ENCODE measurements at places on chromosomes 7 and 10.

- no peak for DNase-seq
These were observed 76.0 kb downstream of the TMEM270 start for GRCh38 chr7:73936967-73937366.

- DNase-seq, result no peak
These were observed 83.7 kb downstream of the VPS50 start for GRCh38 chr7:93315896-93316295.

DNA sequence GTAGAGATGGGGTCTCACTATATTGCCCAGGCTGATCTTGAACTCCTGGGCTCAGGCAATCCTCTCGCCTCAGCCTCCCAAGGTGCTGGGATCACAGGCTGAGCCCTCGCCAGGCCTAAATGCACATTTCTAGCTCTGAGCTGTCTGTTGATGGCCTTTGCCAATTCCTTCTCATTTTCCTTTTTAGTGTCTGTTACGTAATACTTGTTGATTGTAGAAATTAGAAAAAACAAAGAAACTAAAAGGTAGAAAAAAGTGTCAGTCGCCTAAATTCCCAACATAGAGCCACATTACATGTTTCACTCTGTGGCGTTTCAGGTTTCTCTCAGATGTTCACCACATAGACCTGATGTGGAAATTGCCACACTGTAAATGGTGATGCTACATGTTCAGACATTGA, 44.0 kb upstream of the RASGEF1A start:
- no peak for DNase-seq

GRCh38 chr7:80139236-80139635, 4.6 kb downstream of the GNAI1 start:
- no peak for DNase-seq

GRCh38 chr10:58704671-58705141, 192.0 kb downstream of the BICC1 start:
- peak; percentile 69 for DNase-seq

DNA sequence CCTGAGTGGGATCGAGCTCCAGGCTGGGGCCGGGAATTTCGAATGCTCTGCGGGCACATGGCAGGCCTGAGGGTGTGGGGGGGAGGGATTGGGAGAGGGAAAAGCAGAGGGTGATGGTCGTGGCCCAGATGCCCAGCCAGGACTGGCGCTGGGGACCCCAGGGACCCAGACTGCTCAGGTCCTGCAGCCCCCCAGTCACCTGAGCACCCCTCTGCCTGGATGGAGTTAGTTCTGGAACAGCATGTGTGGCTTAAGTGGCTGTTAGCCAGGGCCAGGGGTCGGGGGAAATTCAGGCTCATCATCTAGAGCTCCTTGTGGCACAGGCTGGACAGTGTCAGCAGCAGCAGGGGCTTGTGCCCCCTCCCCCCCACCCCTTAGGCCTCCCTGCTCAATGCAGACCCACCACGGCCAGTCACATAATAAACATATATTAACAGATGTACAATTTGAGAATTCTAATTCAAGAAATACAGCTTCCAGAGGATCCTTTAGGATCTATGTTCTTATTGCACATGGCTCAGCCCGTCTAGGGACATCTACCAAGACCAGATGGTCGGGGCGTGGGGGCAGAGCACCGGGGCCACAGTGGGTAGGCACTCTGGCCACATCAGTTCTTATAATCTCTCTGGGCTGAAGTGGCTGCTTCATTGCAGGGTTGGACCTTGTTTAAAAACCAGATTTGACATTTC, 22.2 kb downstream of the DNAJB12 start:
- DNase-seq, result peak; percentile 58

DNA sequence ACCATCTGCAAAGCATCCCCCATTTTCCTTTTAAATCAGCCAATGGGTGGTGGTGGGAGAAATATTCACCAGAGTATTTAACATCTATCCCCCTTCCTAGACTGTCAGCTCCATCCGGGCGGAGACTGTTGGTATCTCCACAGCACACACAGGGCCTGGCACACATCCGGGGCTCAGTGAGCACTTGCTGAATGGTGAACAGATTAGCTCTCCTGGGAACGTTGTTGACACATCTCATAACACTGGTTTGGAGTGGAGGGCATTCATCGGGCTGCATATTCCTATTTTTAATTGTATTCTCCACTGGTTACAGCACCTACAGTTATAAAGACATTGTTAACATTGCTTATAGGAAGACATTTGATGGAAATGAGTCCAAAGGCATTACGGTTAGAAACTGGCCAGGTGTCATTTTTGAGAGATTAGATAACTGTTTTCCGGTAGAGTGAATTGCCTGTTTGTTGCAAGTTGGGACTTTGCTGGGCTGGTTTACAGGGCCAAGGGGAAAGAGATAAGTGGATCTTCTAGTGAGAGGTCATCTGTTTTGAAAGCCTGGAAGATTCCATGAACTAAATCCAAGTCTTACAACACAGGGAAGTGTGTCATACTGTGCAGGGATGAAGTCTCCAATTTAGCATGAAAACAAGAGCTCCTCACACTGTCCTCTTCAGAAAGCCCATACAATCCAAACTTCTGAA, 101.8 kb downstream of the EGFR start:
- no peak for DNase-seq

- no peak for DNase-seq
These were observed 56.3 kb downstream of the WDFY4 start for GRCh38 chr10:48740988-48741387.

- DNase-seq, result no peak
These were observed 67.4 kb downstream of the NOD1 start for GRCh38 chr7:30411173-30411572.
